ENCODE measurements at places on chromosomes 2 and 18. TPM values are rescaled to one million over a fixed set of nuclear protein-coding genes. Genes with fewer than 3 reads are reported as not detected.

Gene CABYR
- 7.7 TPM for total RNA-seq

Gene INPP1
- 10.1 TPM for total RNA-seq

Gene TBC1D8
- total RNA-seq = 12.8 TPM

Gene MARCO
- not detected for total RNA-seq

Gene AGXT
- total RNA-seq = not detected

Gene ANKRD23
- total RNA-seq = 1.2 TPM

Gene ADAM23
- 10.6 TPM for total RNA-seq

Gene AQP12A
- total RNA-seq = not detected

Gene AFF3
- total RNA-seq = 0.66 TPM

Gene ERFE
- 4.2 TPM for total RNA-seq

Gene ZNF532
- 51.4 TPM for total RNA-seq

Gene SLC25A52
- 0.17 TPM for total RNA-seq

Gene SPHKAP
- total RNA-seq = under 0.01 TPM

Measured in smooth muscle cell of trachea (primary cell).